A549 treated with ZK216348 at 1 μM for 4 hours (cell line): ENCODE measurements at places on chromosomes 3 and 15. TPM values are rescaled to one million over a fixed set of nuclear protein-coding genes. Genes with fewer than 3 reads are reported as not detected.

Gene PP2D1
- total RNA-seq = not detected in 5 replicates

Gene CA12
- total RNA-seq = 141 to 185 TPM (median 171 TPM) in 5 replicates

Gene IGSF11
- 2.7 to 6.4 TPM (median 4.9 TPM) in 5 replicates for total RNA-seq

Gene MYL3
- total RNA-seq = 0.16 TPM in 1 of 5 replicates, not detected in the others

Gene NDN
- total RNA-seq = 0.07 to 0.28 TPM (median 0.19 TPM) in 3 of 5 replicates, not detected in the others

Gene TAGLN3
- total RNA-seq = not detected in 5 replicates

Gene CCNB2
- total RNA-seq = 90.0 to 125 TPM (median 98.5 TPM) in 5 replicates

Gene EXOSC7
- 41.2 to 50.2 TPM (median 44.8 TPM) in 5 replicates for total RNA-seq

Gene POPDC2
- 0.13 to 0.73 TPM (median 0.37 TPM) in 4 of 5 replicates, not detected in the other for total RNA-seq

Gene GHSR
- not detected in 5 replicates for total RNA-seq

Gene AHSG
- 0.18 to 0.29 TPM in 2 of 5 replicates, not detected in the others for total RNA-seq

Gene LARP6
- 51.9 to 82.2 TPM (median 81.1 TPM) in 5 replicates for total RNA-seq

Gene DUOX2
- 0.05 to 0.09 TPM (median 0.05 TPM) in 4 of 5 replicates, not detected in the other for total RNA-seq

Gene SCG5
- 2.3 to 4.4 TPM (median 2.7 TPM) in 5 replicates for total RNA-seq

Gene NR1I2
- not detected in 5 replicates for total RNA-seq

Gene AEN
- total RNA-seq = 64.5 to 87.2 TPM (median 81.1 TPM) in 5 replicates

Gene CPNE4
- total RNA-seq = 4.2 to 7.7 TPM (median 6.2 TPM) in 5 replicates

Gene CPNE9
- total RNA-seq = 0.14 to 0.30 TPM (median 0.21 TPM) in 3 of 5 replicates, not detected in the others

Gene FRMD5
- 2.4 to 5.9 TPM (median 2.7 TPM) in 5 replicates for total RNA-seq

Gene CCR5
- not detected in 5 replicates for total RNA-seq

Gene KNG1
- total RNA-seq = 0.09 TPM in 1 of 5 replicates, not detected in the others

Gene GOLGA8M
- total RNA-seq = not detected in 5 replicates

Gene KLHL6
- not detected in 5 replicates for total RNA-seq

Gene BMF
- 0.87 to 1.6 TPM (median 1.1 TPM) in 5 replicates for total RNA-seq

Gene KCNH8
- total RNA-seq = not detected in 5 replicates

Gene PODXL2
- total RNA-seq = 6.7 to 11.1 TPM (median 9.7 TPM) in 5 replicates

Gene POLQ
- 6.3 to 7.9 TPM (median 7.2 TPM) in 5 replicates for total RNA-seq

Gene CP
- total RNA-seq = 4.1 to 7.0 TPM (median 6.2 TPM) in 5 replicates

Gene C3orf22
- total RNA-seq = not detected in 5 replicates

Gene CLK3
- 35.2 to 40.6 TPM (median 36.7 TPM) in 5 replicates for total RNA-seq

Gene TM6SF1
- total RNA-seq = 0.11 to 0.13 TPM in 2 of 5 replicates, not detected in the others

Gene ZBBX
- not detected in 5 replicates for total RNA-seq

Gene PAQR9
- 2.3 to 4.1 TPM (median 3.0 TPM) in 5 replicates for total RNA-seq

Gene ADGRG7
- not detected in 5 replicates for total RNA-seq

Gene THAP10
- 3.2 to 7.1 TPM (median 5.8 TPM) in 5 replicates for total RNA-seq

Gene ATP8B4
- 0.62 to 1.6 TPM (median 0.91 TPM) in 5 replicates for total RNA-seq

Gene GPR160
- total RNA-seq = 1.1 to 2.4 TPM (median 1.9 TPM) in 5 replicates

Gene TEX55
- total RNA-seq = not detected in 5 replicates

Gene DPPA2
- not detected in 5 replicates for total RNA-seq

Gene ACKR4
- not detected in 5 replicates for total RNA-seq

Gene CADM2
- total RNA-seq = 0.38 to 0.46 TPM in 2 of 5 replicates, not detected in the others

Gene CCDC39
- not detected in 5 replicates for total RNA-seq

Gene COPS2
- 45.0 to 122 TPM (median 58.5 TPM) in 5 replicates for total RNA-seq

Gene ALDH1L1
- total RNA-seq = 0.06 to 0.27 TPM (median 0.11 TPM) in 5 replicates

Gene PLCH1
- 0.83 to 1.2 TPM (median 1.0 TPM) in 5 replicates for total RNA-seq
